Psoas muscle (tissue), 8 donors: ENCODE measurements at places on chromosomes 6 and 20.

DNA sequence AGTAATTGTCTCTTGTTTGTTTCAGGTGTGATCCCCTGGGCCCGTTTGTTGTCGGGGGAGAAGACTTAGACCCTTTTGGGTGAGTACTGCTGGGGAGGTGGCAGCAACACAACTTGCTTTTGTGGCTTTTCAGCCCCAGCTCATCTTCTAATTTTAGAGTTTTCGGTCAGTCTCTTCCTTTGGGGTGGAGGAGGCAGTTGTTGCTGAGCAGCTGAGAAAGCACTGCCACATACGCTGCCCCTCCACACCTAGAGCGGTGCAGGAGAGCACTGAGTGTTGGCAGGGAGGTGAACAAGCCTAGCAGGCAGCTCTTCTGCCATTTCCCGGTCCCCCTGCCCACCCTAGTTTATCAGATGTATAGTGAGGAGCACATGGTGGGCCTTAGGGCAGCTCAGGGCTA is 21.7 kb downstream of the TMEM74B start:
- no peak overlapping the region for H3K27ac ChIP-seq
- no peak for DNase-seq
- H3K27me3 ChIP-seq: no peaks in the 10 kb centered on the region
- no peak overlapping the region for H3K4me3 ChIP-seq
- no peaks in the 10 kb centered on the region for H3K4me1 ChIP-seq

- peaks cover 28% of the 10 kb centered on the region for H3K4me1 ChIP-seq
- peak overlapping the region; percentile 74 for H3K27ac ChIP-seq
- H3K27me3 ChIP-seq: no peaks in the 10 kb centered on the region
- no peak for DNase-seq
- no peak overlapping the region for H3K4me3 ChIP-seq
- no peaks in the 10 kb centered on the region for H3K36me3 ChIP-seq
Measured at GRCh38 chr20:22374066-22374465, 210.3 kb downstream of the FOXA2 start.

DNA sequence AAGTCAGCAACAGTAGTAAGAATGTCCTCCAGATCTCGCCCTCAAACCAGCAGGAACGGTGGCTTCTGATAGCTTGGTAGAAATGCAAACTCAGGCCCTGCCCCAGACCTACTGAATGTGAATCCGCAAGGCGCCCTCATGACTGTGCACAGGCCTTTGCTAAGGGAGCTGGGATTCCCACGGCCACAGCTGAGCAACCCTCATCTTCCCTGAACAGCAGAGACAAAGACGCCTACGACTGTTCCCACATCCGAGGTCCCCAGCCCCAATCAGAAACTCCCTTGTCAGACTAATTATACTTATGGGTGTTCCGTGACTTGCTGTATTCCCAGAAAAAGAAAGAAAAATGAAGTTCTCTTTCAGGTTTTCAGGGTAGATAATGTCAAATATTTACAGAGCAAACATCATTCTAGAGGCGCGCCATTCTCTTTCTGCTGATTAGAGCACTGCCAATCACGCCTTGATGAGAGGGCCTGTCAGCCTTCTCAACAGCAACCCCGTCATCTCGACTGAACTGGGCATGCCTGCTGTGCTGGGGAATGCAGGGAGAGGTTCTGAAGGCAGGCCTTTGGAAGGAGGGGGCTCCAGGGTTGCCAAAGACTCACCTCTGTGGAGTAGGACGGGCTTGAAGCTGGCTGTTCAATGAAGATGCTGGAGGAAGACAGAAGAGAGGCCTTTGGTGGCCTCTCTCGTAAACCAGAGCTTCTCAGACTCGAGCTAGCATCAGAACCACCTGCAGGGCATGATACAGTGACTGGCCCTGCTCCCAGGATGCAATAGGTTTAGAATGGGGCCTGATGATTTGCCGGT is 79.9 kb downstream of the ZNF217 start:
- no peaks in the 10 kb centered on the region for H3K36me3 ChIP-seq
- no peak for DNase-seq
- H3K27me3 ChIP-seq: no peaks in the 10 kb centered on the region
- no peak overlapping the region for H3K27ac ChIP-seq

DNA sequence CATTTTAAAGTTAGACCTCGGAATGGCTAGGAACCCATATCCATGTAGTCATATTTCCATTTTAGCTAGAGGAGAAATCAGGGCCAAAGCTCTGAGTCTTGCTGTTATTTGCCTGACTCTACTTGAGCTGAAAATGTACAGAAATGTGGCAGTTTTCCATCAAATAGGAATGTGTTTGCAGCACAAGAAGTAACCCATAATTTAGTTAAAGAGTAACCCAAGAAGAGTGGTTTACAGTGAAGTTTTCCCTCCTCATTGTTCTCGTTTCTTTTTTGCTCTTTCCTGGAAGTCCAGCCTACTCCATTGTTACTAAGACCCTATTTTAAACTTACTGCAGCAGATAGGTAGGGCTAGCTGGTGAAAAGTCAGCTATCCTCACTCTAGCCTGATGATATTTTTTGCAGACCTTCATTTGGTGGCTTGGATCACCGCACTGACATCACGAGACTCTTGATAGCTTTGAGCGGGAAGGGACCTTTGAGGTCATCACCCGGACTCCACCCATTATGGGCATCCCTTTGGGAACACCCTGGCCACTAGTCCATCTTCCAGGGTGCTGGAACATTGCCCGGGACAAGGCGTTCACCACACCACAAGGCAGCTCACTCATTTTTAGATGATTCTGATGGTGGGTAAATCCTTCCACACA is 28.0 kb upstream of the ADGRF5 start:
- no peak overlapping the region for H3K4me3 ChIP-seq
- H3K4me1 ChIP-seq: peaks cover 4% of the 10 kb centered on the region
- peak overlapping the region; percentile 75 for H3K27ac ChIP-seq
- H3K27me3 ChIP-seq: no peaks in the 10 kb centered on the region

DNA sequence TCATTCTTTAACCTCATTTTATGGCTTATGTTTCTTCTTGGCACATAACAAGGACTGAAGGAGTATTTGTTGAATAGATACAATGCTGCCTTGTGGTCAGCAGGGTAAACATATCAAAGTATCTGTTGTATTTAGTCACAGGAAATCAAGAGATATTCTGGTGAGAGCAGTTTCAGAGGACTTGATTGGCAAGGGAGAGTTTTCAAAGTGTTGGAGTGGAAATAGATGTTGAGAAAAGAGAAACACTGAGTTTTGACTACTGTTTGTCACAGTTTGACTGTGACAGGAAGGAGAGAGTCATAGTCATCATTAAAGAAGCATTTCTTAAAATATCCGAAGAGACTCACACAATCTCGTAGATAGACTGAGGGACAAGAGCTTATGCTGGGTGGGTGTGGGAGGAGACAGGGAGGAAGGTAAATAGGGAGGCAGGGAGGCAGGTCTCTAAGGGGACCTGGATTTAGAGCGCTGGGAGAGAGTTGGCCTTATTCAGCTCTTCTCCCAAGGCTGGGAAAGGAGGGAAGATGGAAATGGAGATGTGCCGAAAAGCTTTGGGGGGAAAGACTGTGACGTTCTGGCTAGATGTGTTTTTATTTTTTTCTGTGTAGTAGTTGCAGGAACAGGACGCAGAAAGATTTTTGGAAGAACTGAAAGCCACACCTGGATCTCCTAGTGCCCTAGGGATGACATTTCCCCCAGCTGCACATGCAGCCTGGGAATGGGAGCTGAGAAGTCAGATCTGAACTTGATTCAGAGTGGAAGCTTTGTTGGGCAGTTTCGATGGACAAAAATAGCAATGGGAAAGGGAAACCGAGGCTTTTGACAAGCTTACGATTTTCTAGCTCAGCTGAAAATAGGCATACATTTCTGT is 65.0 kb upstream of the IFNGR1 start:
- H3K4me3 ChIP-seq: no peak overlapping the region
- no peaks in the 10 kb centered on the region for H3K36me3 ChIP-seq
- DNase-seq: no peak
- H3K27ac ChIP-seq: no peak overlapping the region

DNA sequence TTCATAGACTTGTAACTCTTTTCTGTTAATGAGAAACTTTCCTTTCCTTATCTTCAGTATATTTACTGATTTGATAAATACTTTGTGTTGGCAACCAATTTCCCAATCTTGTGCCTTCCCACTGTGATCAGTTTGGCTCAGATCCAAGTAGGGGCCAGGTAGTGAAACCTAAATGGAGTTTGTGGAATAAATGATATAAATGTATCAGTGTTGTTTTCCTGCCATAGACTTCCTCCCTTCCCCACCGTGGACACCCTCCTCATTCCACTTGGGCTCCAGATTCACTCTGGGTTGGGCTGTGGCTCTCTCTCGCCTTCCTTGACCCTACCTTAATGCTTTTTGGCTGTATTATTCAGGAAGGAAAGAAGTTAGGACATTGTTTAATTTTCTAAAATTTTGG is 1.3 kb downstream of the ZKSCAN3 start:
- H3K27me3 ChIP-seq: no peaks in the 10 kb centered on the region
- peak overlapping the region; percentile 81 for H3K4me3 ChIP-seq
- peak overlapping the region; percentile 92 for H3K27ac ChIP-seq
- peaks cover 35% of the 10 kb centered on the region for H3K4me1 ChIP-seq
- no peaks in the 10 kb centered on the region for H3K36me3 ChIP-seq
- DNase-seq: no peak

DNA sequence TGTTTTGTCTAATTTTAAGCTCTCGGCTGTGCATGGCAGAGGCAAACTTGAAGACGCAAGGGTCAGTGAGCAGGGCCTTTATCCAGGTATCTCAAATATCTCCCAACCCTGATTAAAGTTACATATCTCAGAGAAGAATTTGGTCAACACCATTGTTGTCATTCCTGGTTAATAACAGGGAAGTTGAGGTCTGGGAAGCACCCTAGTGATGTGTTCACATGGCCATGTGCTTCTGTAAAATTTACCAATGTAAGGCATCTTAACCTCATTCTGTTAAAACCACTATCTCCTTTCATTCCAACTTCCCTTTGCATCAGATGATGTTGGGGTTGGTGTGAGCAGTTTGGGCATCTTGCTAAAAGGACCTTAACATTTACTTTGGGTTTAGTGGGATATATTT is 4.0 kb upstream of the FAM110A start:
- H3K4me1 ChIP-seq: peaks cover 34% of the 10 kb centered on the region
- H3K27ac ChIP-seq: peak overlapping the region; percentile 30
- no peaks in the 10 kb centered on the region for H3K36me3 ChIP-seq
- no peaks in the 10 kb centered on the region for H3K27me3 ChIP-seq
- no peak for DNase-seq
- H3K4me3 ChIP-seq: no peak overlapping the region

- no peak overlapping the region for H3K4me3 ChIP-seq
- no peak overlapping the region for H3K27ac ChIP-seq
- no peaks in the 10 kb centered on the region for H3K36me3 ChIP-seq
Measured at GRCh38 chr20:59925899-59926298, 7.5 kb downstream of the SYCP2 start.

GRCh38 chr6:36636283-36636682 is 42.1 kb downstream of the SRSF3 start:
- no peak overlapping the region for H3K27ac ChIP-seq
- H3K4me3 ChIP-seq: no peak overlapping the region
- no peaks in the 10 kb centered on the region for H3K27me3 ChIP-seq

DNA sequence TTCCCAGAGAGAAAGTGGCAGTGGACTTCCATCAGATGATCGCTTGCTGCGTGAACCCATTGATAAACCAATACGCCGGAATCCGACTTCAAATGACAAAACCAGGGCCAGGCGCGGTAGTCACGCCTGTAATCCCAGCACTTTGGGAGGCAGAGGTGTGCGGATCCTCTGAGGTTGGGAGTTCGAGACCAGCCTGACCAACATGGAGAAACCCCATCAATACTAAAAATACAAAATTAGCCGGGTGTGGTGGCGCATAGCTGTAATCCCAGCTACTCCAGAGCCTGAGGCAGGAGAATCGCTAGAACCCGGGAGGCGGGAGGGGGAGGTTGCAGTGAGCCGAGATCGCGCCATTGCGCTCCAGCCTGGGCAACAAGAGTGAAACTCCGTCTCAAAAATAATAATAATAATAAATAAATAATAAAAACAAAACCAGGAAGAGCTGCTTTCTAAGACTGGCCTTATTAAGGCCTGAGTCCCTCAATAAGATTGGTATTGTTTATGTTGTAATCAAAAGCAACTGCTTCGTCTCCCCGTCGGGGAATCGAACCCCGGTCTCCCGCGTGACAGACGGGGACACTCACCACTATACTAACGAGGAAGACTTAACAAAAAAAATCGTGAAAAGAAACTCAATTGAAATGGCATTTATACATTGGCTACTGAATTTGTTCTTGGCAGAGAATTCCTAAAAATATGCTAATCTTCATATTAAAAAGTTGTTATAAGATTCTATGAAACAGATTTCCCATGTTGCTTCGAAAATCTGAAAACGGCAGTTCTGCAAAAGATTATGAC is 110.2 kb upstream of the ZNF184 start:
- H3K27me3 ChIP-seq: peaks cover 2% of the 10 kb centered on the region
- H3K36me3 ChIP-seq: no peaks in the 10 kb centered on the region
- no peak overlapping the region for H3K4me3 ChIP-seq
- H3K27ac ChIP-seq: no peak overlapping the region

DNA sequence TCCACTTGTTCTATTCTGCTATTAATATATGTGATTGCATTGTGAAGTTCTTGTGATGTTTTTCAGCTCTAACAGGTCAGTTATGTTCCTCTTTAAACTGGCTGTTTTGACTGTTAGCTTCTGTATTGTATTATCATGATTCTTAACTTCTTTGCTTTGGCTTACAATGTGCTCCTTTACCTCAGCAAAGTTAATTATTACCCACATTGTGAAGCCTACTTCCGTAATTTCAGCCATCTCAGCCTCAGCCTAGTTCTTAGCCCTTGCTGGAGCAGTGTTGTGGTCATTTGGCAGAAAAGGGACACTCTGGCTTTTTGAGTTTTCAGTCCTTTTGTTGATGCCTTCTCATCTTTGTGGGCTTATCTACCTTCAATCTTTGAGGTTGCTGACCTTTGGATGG is 440.2 kb downstream of the TBC1D32 start:
- H3K4me1 ChIP-seq: no peaks in the 10 kb centered on the region
- H3K4me3 ChIP-seq: no peak overlapping the region
- H3K27ac ChIP-seq: no peak overlapping the region
- no peaks in the 10 kb centered on the region for H3K36me3 ChIP-seq

DNA sequence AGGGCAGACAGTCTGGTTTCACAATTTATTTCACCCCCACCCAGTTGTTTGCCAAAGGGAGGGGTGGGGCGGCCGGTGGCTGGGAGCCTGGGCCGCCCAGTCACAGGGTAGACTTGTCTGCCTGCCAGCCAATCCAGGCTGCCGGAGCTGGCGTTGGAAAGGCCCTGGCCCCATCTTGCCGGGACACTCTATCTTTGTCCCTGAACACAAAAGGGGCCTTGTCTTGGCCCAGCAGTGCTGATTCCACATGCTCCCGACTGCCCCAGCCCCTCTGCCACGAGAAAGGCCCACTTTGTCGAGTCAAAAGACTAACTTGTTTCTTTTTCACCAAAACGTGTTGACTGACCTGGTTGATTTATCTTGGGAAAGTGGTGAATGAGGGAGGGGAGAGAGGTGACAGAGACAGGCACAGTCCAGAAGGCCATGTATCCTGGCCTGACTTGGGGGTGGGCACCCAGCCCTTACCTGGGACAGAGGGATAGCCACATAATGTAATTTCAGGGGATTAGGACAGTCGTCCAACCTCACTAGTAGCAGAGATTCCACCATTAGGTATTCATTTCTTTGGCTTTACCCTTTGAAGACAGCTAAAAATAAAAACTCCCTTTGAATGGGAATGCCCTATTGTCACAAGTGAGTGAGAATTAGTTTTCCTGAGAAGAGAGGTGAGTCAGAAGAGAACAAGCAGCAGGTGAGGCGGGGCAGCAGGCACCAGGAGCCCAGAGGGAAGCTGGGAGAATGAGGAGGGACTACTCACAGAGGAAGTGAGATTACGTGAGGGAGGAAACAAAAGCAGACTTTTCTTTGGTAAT is 67.0 kb upstream of the SIRPA start:
- no peak for DNase-seq
- peaks cover 2% of the 10 kb centered on the region for H3K27me3 ChIP-seq
- no peak overlapping the region for H3K27ac ChIP-seq
- H3K36me3 ChIP-seq: no peaks in the 10 kb centered on the region
- no peak overlapping the region for H3K4me3 ChIP-seq
